ENCODE measurements at places on chromosomes 13 and 19. TPM values are rescaled to one million over a fixed set of nuclear protein-coding genes. Genes with fewer than 3 reads are reported as not detected.

Gene ZNF799
- 6.5 TPM for total RNA-seq

Gene CD79A
- 1.2 TPM for total RNA-seq

GRCh38 chr13:66781241-66781640 lies 448.9 kb downstream of the PCDH9 start:
- DNase-seq: no peak

DNA sequence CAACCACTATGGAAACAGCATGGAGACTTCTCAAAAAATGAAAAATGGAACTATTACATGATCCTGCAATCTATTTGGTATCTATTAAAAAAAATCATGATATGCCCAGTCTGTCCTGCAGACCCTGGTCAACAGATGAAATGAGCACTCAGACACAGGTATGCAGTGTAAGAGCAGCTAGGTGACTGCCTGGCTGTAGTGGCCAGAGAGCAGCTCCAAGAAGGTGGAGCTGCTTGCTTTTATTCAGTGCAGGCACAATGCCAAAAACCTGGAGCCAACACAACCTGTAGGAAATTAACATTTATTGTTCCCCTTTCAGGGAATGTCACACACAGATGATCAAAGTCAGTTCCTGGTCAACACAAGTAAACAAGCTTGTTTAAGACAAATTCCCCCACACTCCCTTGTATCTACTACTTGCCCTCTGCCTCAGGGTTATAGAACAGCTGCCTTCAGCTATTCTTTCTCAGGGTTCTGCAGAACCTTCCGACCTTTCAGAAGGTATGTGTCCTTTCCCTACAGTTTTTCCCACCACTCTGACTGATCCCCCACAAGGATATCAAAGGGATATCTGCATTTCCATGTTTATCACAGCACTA lies 933.7 kb upstream of the SLITRK5 start:
- no peak for DNase-seq

- DNase-seq: no peak
These were observed 109.4 kb upstream of the C1QTNF9B start for GRCh38 chr13:24006520-24007248.

DNA sequence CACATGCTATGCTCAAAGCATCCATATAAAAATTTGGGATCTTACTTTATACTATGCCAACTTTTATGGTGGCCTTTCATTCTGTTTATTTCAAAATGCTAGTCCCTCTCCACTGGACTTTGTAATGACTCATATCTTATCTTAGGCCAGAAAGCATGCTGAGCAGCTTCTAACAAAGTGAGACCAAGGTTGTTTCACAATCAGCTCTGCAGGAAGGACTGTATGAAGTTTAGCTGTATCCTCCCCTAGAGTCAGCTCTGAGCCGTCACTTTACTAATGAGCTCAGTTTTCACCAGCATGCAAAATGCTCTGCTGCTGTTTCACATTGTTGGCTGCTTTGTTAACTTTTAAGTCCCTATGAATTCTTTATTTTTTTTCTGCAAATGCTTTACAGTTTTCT lies 1608.8 kb downstream of the OLFM4 start:
- DNase-seq: no peak

DNA sequence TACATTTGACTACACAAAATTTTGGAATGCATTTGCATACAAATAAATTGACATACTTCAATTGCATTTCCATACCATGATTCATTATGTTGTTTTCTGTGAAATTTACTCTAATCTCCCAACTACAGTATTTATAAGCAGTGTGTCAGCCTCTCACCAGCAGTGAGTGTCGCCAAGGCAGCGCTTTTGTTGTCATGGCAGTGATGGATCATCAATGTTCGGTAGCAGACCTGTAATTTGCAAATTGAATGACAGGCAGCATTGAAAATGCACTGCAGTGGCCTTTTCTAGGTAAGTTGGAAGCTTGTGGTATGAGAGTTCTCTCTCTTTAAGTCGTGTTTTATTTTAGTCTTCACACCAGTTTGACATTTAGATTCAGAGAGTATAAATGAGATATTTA lies 534.1 kb downstream of the PCDH17 start:
- no peak for DNase-seq

GRCh38 chr13:21443171-21443570 lies 15.9 kb downstream of the ZDHHC20 start:
- DNase-seq: no peak

DNA sequence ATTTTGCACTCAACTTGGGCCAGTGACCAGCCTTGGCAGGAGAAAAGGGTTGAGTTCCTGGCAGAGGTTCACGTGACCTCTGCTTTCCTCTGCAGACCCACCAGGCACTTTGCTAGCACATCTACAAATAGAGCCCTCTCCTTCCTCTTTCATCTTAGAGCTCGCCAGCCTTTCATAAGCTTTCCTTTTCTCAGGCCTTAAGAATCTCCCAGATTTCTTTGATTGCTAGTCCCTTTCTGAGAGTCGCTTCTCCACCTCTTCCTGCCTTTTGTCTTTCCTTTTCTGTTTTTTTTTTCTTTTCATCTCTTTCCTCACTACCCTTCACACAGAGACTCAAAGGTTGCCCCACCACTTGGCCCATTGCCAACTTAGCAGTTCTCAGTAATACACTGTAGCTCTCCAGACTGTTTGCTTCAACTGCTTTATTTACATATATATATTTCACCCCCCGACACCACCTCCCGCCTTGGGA lies 375.7 kb upstream of the SPRY2 start:
- no peak for DNase-seq
